Fibroblast of skin of right quadriceps (primary cell): ENCODE measurements at places on chromosomes 6 and 20.

DNA sequence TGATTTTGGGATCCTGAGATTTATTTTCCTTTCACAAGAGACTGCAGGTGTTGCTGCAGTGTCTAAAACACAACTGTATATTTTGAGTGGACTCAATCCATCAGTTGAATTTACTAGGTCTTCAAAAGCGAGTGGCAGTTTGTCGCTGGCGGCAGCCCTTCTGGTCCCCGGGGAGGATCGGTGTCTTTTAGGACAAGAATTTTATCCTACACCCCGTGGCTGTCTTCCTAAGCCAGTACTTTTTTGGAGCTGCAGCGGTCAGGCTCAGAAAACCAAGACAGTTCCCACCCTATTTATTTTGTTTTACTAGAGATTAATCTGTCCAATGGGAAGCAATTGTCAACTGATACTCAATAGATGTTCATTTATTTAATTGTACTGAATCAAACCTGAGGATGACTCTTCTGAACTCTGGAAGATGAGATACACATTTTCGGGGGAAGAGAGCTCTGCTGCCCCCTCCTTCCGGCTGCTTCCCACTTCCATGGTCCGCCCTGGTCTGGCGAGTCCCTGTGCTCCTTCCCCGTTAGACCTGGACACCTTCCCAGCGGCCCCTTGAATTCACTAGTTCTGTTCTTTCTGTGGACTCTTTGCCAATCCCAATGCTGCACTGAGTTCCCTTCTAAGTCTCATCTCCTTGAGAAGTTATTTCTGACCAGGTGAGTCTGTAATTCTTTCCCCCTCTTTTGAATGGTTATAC lies 90.6 kb downstream of the ERMARD start:
- DNase-seq = no peak

DNA sequence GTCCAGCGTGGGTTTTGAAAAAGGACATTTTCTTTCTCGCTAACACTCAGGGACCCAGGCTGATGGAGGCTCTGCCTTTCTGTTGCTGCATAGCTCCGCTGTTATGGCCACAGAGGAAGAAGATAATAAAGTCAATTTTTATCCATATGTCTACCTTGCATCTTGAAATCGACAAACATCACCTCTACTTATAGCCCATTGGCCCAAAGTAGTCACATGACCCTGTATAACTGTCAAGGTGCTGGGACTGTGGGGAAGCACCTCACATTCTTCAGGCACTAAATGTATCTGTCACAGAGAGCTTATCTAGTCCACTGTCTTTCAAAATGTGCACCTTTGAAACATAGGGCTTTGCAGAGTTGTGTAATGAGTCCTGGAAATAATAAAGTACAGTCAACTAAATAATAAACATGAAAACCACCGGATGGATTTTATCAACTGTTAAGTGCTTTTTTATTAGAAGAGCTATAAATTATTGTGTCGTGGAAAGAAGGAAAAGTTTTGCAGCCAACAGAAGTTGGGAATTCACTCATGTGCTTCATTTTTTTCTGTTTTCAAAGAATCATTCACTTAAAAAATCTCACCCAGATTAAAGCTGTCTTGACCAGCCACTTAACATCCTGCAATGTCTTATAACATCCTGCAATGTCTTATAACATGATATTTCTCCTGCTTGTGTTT lies 47.7 kb upstream of the RCAN2 start:
- no peak for DNase-seq

DNA sequence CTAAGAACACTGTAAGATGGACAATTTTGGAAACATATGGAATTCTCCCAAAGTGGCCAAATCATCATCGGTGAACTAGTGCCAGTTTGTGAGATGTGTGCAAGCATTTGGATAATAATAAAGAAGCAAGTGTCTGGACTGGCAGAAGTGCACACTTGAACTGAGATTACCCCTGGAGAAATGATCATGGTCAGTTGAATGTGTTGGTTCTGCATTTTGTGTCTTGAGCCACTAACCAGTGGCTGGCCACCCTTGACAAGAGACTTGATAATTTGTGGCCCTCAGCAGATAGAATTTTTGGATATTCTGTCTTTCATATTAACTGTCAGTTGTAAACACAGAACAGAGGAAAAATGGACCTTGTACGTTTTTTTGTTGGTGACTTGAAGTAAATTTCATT lies 37.4 kb downstream of the CITED2 start:
- no peak for DNase-seq

- peak; percentile 45 for DNase-seq
Observed at GRCh38 chr6:148888856-148889255, 142.0 kb downstream of the UST start.

DNA sequence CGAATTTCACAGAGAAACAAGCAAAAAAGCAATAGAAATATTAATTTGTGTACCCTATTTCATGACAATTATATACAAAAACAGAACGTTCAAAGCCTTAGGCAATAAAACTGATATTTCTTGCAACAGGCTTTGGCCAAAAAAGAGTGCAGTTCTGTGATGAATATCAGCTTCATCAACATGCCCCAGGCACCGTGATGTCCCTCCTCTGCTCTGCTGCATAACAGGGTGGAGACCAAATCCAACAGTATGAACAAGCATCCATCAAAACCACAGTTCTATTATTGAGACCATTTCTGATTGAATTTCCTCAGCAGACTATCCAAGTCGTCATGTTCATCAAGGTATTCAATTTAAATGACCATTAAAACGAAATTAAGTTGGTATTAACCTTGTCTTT lies 722.6 kb upstream of the NRSN1 start:
- no peak for DNase-seq

DNA sequence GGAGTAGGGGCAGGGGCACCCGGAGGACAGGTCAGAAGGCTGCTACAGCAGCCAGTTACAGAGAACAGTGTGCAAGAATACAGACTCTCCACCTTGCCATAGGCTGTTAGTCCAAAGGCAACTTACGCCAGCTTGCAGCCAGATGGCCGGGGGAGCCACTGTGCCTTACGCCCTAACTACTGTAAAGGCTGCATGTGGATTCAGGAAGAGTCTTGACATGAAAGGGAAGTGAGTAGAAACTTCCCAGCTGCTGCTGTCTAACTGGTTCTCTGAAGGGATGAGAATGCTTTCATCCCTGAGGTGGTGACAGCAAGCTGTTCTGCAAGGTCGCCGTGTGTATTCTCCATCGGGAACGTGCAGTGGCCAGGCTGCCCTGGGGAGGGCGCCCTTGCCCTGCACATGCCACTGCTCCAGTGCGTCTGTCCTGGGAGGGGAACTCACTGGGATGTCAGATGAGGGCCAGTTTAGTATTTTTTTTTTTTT lies 46.1 kb downstream of the LYRM4 start:
- DNase-seq = peak; percentile 65

DNA sequence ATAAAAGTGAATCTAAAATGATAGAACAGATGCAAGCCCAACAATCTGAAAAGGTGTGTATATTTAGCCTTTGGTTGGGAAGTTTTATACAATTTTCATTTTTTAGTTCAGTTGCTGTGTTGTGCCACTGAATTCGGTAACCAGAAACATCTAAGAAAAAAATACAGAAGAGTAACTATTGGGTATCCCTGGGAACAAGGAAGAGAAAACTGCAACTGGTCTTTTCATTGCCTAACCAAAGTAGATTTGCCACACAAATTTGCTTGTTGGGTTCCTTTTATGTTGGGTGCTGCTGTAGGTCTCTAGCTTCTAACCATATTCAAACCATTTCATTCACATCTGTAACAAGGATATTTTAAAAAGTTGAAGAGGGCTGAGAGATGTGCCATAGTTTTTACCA lies 2.8 kb upstream of the TMEM30A start:
- DNase-seq = no peak

- no peak for DNase-seq
Observed at GRCh38 chr6:24374612-24375011, 16.8 kb upstream of the DCDC2 start.

- no peak for DNase-seq
Observed at GRCh38 chr20:39280875-39281274, 318.7 kb downstream of the DHX35 start.

DNA sequence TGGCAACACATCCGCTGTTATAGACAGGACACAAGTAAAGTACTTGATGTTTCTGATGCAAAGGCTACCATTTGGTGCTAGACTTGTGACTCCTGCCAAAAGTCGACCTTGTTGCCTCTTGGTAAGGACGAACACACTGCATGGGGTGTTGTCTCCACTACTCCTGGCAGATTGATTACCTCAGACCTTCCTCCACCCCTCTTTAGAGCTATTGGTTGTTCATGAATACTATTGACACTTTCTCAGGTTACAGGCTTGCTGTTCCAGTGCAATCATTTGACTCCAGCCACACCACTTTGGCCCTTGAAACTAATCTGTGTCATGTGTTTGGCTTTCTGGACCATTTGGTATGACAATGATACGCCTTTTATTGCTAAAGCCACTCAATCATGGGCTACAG lies 62.3 kb downstream of the TRMT11 start:
- DNase-seq = no peak

- DNase-seq = no peak
Observed at GRCh38 chr6:107668743-107669474, 155.2 kb downstream of the SCML4 start.

GRCh38 chr6:8219352-8219943 lies 117.1 kb upstream of the EEF1E1 start:
- peak; percentile 46 for DNase-seq

- DNase-seq = no peak
Observed at GRCh38 chr6:29702519-29703103, 20.6 kb upstream of the HLA-F start.

GRCh38 chr6:32519118-32519909 lies 10.8 kb downstream of the HLA-DRB5 start:
- no peak for DNase-seq

DNA sequence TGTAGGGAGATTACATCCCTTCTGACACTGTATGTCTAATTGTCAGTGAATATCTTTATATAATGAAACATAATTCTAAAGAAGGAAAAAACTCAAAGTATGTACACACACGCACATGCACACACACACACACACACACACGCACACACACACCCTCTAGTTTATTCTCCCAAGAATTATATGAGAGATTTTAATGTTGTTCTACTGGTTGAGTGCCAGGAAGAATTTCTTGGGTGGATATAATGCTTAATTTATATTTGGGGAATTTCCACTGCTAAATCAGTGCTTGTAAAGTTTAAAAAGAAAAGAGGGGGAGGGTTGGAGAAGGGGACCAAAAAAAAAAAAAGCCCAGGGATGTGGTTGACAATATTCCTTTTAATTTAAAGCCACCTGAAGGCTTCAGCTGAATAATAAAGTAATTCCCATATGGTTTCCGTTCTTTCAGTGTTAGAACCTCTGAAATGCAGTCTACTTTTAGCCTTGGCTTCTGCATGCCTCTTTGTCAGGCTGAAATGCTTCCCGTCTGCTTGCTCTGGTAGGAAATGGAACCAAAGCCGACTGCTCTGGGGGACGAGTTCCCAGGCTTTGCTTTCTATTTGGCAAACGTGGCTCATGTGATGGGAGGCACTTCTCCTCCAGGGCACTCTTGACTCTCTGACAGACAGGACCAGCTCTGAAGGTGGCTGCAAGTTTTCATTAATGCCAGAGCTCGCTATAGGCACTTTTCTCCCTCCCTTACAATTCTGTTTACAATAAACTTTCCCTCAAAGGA lies 225.4 kb downstream of the PRL start:
- DNase-seq = peak; percentile 65

DNA sequence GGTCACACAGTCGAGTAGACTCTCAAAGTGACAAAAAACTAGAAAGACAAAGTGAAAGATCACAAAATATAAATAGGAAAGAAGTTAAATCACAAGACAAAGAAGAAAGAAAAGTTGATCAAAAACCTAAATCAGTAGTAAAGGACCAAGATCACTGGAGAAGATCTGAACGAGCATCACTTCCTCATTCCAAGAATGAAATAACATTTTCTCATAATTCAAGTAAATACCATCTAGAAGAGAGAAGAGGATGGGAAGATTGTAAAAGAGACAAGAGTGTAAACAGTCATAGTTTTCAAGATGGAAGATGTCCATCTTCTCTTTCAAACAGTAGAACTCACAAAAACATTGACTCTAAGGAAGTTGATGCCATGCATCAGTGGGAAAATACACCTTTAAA lies 31.6 kb upstream of the GJA10 start:
- DNase-seq = no peak
